ENCODE measurements at places on chromosomes 7 and 10.

DNA sequence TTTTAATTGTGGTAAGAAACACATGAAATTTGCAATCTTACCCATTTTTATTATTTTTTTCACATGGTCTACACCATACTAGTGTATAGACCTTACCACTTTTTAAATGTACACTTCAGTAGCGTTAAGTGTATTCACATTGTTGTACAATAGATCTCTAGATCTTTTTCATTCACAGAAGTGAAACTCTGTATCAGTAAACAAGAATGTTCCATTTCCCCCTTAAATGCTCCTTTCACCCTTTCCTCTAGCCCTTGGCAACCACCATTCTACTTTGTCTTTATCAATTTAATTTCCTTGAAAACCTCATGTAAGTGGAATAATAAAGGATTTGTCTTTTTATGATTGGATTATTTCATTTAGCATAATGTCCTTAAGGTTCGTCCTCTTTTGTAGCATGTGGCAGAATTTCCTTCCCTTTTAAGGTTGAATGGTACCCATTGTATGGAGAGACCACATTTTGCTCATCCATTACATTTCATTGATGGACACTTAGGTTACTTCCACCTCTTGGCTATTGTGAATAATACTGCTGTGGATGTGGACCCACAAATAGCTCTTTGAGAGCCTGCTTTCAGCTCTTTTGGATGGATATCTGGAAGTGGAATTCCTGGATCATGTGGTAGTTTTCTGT is 45.7 kb downstream of the SNX10 start:
- no peak for DNase-seq

DNA sequence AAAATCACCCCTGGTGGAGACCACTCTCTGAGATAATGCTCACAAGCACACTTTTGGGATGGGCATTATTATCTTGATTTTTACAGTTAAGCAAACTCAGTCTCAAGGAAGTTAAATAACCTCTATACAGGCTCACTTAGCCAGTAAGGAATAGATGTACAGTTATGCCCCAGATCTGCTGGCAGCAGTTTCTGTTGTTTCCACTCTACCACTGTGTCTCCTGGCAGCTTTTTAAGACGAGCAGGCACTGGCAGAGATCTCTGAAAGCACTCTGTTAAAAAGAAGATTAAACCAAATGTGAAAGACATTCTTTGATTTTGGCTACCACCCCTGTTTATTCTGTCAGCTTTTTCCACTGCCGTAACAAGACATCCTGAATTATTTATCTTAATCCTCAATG is 73.2 kb downstream of the SRI start:
- no peak for DNase-seq

- no peak for DNase-seq
Measured at GRCh38 chr10:22420787-22421517, 75.7 kb downstream of the SPAG6 start.

GRCh38 chr7:107658467-107658866 is 2.2 kb upstream of the SLC26A4 start:
- DNase-seq = no peak

DNA sequence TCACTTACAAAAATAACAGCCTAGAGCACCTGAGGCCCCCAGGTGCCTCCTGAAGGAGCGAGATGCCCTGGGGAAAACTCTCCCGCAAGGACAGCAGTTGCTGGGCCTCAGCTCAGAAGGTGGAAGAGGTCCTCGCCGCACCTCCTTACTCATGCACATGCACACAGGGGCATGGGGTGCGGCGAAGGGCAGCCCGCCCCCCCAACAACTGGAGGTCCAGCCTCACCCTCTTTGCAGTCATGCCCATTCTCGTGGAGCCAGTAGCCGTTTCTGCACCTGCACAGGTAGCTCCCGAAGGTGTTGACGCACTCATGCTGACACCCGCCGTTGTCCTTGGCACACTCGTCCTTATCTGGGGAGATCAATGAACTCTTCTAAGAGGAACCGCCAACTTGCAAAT is 19.9 kb upstream of the OPALIN start:
- no peak for DNase-seq

Measured in NCI-H1092 (cell line).